ENCODE measurements at places on chromosomes 12 and 14.
A peak's percentile ranks its signal among the peaks of the same experiment; 100 is the strongest.

DNA sequence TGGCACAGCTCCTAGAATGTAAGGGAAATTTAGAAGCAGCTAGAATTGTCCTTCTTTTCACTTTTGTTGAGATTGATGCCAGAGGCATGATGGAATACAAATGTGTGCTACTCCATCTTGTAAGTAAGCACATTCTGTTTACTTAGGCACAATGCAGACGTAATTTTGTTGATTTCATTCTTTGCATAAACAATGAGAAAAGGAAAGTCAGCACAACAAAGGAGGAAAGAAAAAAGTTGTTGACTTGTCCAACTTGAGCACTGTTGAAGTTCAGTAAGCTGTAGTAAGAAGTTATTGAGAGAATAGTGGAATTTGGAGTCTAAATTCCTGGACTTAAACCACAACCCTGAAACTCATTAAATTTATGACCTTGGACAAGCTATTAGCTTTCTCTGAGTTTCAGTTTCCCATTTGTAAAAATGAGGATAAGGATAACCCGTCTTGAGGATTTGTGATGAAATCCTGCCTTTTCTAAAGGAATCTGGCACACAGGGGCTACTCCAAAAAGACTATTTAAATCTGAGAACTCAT, 19.4 kb upstream of the CNTN1 start:
- DNase-seq = no peak

- no peak for DNase-seq
Observed at GRCh38 chr12:23559268-23559753, 390.2 kb downstream of the SOX5 start.

GRCh38 chr12:29176941-29177340, 27.9 kb downstream of the FAR2 start:
- DNase-seq = no peak

DNA sequence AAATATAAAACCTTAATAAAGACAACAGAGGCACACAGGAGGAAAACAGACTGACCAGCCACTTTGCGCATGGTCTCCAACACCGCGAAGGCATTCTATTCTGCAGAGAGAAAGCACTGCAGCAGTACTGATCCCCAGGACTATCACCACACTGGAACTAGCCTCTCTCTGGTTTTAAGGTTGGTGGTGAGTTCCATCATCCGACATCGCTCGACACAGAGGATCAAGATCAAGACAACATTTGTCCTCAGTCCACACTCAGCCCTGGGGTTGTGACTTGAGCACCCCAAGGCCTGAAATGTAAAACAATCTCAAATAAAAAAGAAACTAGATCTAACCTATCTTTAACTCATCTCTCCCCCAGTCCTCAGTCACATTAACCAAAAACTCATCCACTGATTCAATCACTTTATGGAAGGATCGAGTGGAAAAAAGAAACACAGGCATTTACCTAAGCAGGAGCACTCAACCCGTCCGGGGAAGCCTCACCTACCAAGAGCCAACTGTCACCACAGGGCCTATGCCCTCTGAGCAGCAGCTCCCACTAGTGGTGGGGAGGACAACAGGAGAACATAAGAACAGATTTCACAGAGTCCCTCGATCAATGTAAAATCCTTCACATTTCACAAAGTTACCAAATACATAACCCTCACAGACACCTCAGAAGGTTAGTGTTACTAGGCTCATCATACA, 17.7 kb downstream of the STXBP6 start:
- peak; percentile 50 for DNase-seq

- no peak for DNase-seq
Observed at GRCh38 chr12:10612984-10613348, 443 bp downstream of the MAGOHB start.

GRCh38 chr12:109709401-109709991, 4.1 kb upstream of the FAM222A start:
- DNase-seq = no peak

DNA sequence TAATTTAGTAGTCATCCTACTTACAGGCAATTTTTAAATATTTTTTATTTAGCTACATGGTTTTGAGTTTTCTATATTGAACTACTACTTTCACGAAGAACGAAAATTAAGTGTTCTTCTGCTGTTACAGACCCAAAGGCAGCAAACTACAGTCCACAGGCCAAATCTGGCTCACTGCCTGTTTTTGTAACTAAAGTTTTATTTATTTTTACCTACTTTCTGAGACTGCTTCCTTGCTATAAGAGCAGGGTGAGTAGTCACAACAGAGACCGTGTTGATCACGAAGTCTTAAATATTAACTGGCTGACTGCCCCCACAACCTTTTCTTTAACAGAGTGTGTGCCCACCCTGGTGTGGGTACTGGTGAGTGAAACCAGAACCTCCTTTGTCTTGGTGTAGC, 11.6 kb downstream of the RBM19 start:
- no peak for DNase-seq

DNA sequence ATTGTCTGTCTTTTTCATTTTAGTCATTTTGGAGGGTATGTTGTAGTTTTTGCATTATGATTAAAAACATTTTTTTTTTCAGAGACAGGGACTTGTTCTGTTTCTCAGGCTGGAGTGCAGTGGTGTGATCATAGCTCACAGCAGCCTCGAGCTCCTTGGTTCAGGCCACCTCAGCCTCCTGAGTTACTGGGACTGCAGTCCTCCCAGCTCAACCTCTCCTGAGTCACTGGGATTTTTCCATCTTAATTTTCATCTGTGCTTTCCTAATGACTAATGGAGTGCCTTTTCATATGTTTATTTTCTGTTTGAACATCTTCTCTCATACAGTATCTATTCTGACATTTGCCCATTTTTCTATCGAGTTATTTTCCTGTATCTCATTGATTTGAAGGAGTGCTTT, 52.6 kb downstream of the DYRK2 start:
- no peak for DNase-seq

- DNase-seq = no peak
Observed at GRCh38 chr14:103626146-103626850, 2.7 kb upstream of the KLC1 start.

GRCh38 chr12:13186302-13186701, 10.2 kb upstream of the EMP1 start:
- no peak for DNase-seq

- DNase-seq = peak; percentile 94
Observed at GRCh38 chr14:32004300-32004699, 72.8 kb upstream of the ARHGAP5 start.

- DNase-seq = peak; percentile 9
Observed at GRCh38 chr14:76293923-76294322, 82.0 kb upstream of the ESRRB start.
